ENCODE measurements at places on chromosomes 2 and 18.

DNA sequence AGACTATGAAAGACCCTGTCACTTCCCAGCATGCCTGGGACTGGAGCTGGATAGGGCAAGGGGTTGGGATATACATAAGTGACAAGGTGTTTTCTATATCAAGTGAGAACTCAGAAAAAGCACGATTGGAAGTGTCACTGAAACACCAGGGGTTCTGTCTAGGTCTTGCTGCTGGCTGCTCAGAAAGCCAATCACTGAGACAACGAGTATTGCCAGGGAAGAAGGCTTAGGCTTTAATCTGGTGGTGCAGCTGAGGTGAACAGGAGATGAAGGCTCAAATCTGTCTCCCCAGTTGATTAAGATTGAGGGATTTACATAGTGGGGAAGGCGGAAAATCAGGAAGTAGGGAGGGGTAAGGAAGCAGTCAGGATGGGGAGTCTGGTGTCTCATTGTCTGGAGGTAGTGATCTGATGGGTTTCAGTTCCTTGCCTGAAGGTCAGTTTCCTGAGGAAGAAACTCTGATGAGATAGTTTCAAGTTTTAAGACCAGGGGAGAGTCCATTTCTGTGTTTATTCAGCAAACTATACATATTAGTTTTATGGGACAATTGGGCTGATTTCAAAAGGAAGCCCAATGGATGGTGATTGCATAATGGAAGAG is 3.5 kb upstream of the C2orf74 start:
- DNase-seq: no peak

DNA sequence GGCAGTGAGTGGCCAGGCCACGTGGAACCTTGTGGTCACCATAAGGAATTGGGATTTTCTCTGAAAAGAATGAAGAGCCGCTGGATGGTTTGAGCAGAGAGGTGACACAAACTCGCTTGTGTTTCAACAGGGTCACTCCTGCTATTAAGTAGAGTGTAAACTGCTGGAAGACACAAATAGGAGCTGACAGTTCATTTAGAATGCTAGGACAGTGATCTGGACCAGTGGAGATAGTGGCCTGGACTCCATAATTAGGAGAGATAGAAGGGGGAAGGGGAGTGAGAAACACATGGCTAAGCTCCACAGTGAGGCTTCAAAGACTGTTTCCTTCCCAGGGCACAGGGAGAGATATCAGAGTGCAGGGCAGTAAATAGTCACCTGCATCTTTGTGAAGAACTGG is 381.1 kb upstream of the ST6GAL2 start:
- no peak for DNase-seq

- no peak for DNase-seq
Measured at GRCh38 chr2:8081130-8081529, 600.7 kb upstream of the ID2 start.

DNA sequence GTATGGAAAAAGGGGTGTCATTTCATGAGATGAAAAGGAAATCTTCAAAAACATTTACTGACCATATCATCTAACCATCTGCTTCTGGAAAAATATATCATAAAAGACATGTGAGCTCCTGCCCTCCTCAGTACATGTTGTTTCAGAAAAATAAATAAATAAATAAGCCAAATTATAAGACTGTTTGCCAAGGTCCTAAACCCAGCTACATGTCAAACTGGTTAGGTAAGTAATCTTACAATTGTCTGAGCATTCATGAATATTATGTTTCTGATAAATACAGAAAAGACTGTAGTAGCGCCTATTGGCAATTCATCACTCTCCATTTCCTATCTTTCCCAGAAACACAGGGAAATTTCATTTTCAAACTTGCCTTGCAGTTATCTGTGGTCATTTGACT is 138.9 kb upstream of the SETBP1 start:
- no peak for DNase-seq

- DNase-seq: no peak
Measured at GRCh38 chr2:130385709-130386108, 29.9 kb downstream of the PTPN18 start.

DNA sequence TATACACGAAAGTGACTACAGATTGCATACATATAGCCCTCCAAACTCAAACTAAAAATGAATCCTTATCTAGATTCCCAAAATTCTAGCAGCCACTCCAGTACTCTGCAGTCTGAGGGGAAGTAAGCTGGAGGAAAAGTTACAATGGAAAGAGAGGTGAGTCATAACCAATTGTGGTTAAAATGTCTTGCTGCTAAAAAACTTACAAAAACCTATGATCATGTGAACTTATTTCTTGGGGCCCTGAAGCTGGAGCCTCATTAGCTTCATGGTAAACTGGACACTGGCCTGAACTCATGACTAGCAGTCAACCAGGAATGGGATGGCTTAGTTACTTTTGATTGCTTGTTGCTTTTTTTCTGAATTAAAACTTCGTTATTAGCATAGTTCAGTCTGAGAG is 175.9 kb downstream of the SLC4A3 start:
- DNase-seq: peak; percentile 3

DNA sequence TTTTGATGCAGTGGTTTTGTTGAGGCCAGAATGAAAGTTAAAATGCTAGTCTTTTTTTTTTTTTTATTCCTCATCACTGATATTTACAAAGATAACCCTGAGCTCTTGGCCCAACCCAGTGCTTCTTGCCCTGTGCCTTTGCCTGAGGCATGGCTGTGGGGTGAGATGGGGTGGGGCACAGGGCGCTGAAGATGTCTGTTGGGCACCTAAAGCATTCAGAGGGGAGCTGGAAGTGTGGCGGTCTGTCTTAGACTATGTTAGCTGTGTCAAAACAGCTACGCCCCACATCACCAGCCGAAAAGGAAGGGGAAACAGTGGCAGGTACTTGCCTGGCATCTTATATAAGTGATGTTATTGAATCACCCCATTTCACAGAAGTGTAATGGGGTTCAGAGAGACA is 20.7 kb downstream of the TOGARAM2 start:
- DNase-seq: no peak

GRCh38 chr2:219423652-219424377 is 5.6 kb downstream of the DES start:
- DNase-seq: no peak

GRCh38 chr2:72778410-72778809 is 47.4 kb downstream of the EXOC6B start:
- DNase-seq: no peak

DNA sequence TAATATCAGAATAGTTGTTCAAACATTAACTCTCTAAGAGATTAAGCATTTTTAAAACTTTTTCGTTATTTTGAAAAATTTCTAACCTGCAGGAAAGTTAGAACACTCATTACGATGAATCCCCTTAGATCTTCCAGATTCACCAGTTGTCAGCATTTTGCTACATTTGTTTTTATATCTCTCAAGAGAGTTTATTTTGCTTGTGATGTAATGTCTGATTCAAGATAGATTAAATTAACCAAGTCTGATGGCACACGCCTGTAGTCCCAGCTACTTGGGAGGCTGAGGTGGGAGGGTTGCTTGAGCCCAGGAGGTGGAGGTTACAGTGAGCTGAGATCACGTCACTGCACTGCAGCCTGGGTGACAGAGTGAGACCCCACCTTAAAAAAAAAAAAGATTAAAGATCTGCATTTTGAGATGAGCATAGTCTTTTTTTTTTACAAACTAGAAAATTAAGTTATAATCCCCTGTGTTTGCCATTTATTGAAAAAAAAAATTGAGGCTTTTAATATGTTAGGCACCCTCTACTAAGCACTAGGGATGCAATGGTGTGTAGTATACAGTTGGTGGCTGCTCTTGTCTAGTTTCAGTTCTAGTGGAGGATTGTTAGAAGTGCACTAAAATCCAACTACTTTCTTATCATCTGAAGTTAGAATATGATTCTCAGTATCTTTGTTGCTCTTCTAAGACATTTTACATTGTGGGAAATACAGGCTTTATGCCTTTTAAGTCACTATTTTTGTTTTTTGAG is 20.9 kb downstream of the RAB10 start:
- DNase-seq: no peak

- DNase-seq: no peak
Measured at GRCh38 chr18:69908838-69909237, 38.8 kb downstream of the CD226 start.

Data from HS-27A (cell line).